Right renal cortex interstitium (tissue), 3 donors: ENCODE measurements at places on chromosomes 2 and 18. TPM values are rescaled to one million over a fixed set of nuclear protein-coding genes. Genes with fewer than 3 reads are reported as not detected.

DNA sequence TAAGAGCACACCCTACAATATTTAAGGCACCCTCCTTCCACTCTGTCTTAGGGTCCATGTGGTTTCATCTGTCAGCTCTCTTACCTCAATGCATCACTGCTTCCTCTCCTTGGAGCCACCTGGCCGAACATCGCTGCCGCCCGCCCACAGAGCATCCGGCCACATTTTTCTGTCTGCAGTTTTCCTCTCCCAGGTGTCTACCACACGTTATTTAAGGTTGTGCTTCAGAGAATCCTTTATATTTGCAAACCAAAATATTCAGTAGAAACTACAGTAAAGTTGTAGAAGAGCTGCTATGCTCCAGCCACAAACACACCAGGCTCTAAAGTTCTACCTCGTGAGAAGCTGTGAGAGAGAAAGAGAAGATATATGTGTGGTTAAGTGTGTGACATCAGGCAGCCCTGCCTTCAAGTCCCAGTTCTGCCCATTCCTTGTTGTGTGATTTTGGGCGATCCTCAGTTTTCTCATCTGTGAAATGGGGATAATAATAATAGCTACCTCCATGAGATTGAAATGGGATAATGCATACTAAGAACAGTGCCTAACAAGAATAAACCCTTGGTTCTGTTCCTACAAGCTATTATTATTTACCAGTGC is 4.9 kb upstream of the STK17B start:
- no peak for DNase-seq

- DNase-seq, result no peak
Measured at GRCh38 chr2:105802587-105802986, 57.9 kb downstream of the NCK2 start.

DNA sequence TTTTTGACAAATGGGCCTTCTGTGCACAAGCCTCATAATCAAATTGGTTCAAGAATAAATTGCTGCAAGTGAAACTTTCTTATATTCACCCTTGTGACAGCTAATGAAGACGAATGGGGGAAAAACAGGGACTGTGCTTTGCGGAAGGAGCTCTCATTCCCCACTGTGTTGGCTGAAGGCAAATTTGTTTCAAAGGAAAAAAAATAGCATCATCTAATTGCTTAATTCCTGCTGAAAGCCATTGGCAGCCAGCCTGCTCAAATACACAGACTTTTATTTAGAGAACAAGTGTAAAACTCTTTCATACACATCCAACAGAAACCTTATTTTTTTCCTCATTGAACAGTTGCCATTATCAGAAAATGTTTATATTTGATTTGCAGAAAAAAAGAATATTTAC is 172.3 kb downstream of the ARL6IP6 start:
- no peak for DNase-seq

- DNase-seq, result no peak
Measured at GRCh38 chr2:168025487-168026202, 221.8 kb downstream of the STK39 start.

- no peak for DNase-seq
Measured at GRCh38 chr18:69956057-69956456, 8.4 kb upstream of the CD226 start.

INO80C gene
- polyA plus RNA-seq, result 24.5 TPM

DNA sequence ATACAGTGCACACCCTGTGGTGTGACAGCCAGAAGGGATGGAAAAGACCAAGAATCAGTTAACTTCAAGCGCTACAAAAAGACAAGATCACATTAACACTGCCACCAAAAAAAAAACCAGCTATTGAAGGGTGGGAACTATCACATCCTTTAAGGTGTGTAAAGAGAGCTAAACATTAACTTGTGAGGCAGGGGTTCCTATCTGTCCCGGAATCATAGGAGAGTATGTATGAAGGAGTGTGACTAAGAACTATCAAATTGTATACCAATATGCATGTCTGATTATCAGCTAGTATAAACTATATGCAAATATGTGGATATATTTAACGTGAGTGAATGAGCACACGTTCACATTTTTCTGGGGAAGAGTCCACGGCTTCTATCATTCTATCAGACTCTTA is 88.4 kb upstream of the DNER start:
- DNase-seq, result no peak

IL1B gene
- polyA plus RNA-seq, result 0.47 TPM

DNA sequence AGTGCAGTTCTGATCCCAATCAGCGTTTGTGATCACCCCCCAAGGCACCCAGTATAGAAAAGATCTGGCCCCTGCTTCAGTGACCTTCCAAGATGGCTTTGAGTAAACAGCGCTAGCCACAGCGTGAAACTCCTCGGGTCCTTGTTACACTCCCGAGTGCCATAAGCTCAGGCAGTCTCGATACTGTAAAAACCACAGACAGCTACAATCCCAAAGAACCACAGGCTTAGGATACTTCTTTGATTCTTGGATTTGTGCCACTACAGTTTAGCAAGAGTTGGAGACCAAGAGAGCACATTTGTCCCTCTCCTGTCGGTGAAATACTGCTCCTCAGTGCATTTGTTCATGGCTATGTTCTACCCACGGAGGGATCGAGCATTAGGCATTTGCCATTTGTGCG is 352.5 kb upstream of the ZNF521 start:
- no peak for DNase-seq

- DNase-seq, result no peak
Measured at GRCh38 chr18:37946324-37946723, 380.7 kb upstream of the CELF4 start.

- DNase-seq, result no peak
Measured at GRCh38 chr2:70211595-70211994, 20.8 kb upstream of the C2orf42 start.

GRCh38 chr2:42008241-42008921 is 39.4 kb upstream of the PKDCC start:
- DNase-seq, result no peak

- no peak for DNase-seq
Measured at GRCh38 chr2:232088771-232089170, 127.3 kb downstream of the DIS3L2 start.

DNA sequence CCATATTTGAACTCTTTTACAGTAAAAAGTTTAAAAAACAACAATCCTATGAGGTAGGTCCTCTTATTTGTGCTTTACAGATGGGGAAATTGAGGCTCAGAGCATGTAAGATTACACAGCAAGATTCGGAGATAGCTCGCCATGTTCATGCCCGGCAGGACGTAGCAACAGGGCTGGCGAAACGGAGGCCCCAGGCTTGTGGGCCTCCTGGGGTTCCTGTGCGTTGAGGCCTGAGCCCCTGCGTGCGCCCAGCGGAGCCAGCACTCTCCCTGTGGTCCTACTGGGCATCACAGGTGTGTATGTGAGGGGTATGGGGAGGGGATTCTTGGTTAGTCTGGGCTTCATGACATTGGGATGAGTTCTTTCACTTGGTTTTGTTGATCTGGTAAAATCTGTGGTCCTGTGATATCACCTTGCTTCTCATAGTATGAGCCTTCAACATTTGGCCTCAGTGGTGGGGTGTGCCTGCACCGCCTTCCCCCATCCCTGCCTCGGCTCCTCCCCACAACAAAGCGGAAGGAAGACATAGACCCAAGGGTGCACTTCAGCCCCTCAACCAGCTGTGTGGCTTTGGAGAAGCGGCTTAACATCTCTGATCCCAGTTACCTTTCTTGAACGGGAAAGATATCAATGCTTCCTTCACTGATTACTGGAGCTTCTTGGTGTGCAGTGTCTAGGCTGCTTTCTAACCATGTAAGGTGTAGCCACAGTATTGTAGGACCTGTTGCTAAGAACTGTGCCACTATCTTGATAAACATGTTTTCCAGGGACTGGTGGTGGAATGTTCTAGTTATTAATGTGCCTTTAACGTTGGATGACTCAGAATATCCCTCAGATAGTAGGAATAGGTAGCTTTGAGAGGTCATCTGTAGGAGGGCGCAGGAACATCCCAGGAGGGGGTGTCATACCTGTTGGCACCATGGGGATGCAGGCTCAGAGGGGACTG is 37.2 kb downstream of the HPCAL1 start:
- no peak for DNase-seq

GRCh38 chr2:216533609-216534008 is 35.0 kb downstream of the RPL37A start:
- DNase-seq, result no peak

HDLBP gene
- 325 TPM for polyA plus RNA-seq

ESPNL gene
- polyA plus RNA-seq, result 1.3 TPM

DNA sequence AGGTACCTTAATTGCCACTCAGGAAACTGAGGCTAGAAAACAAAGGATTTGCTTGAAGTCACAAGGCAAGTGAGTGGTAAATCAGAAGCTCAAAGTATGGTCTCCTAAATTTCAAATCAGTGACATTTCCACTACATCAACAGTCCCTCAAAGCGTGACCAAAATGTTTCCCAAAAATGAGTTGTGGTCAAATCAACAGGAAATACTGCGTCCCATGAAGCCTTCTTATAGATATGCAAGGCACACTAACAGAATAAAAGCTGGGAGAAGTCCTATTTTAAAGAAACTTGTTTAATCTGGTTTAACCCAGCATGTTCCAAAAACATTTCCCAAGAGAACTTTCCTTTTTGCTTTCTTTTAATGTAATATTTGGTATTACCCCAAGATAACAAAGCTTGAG is 249.4 kb downstream of the EXOC6B start:
- DNase-seq, result no peak

DNA sequence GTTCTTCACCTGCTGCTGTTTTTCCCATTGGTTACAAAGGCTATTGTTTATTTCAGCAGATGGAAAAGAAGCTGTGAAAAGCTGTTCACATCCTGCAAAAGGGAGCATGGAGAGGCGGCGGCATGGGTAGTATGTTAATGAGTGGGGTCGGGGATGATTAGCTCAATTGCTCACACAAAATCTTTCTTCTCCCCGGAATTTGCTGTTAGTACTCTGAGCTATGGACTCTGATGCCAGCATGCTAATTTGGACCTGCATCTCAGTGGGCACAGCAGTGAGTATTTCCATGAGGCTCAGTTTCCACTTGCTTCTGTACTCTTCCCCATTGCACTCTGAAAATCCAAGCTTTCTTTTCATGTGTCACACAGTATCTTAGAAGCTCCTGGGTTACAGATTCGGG is 61.6 kb downstream of the DNER start:
- DNase-seq, result no peak

DNA sequence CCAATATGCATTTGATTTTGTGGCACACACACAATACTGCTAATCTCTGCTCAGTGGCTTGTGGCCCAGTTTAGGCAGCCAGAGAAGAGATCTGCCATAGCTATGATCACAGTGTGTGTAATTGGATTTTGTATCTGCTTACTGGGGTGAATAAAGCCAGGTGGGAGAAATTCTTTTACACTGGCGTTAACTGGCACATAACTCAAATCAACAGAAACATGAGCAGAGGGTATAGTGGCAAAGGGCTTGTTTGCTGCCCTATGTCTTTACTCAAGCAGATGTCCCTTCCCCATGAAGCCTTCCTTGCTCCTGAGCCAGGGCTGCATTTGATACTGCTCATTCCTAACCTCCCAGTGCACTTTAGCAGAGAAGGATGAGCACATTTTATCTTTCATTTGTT is 28.5 kb downstream of the STON1 start:
- no peak for DNase-seq

DNA sequence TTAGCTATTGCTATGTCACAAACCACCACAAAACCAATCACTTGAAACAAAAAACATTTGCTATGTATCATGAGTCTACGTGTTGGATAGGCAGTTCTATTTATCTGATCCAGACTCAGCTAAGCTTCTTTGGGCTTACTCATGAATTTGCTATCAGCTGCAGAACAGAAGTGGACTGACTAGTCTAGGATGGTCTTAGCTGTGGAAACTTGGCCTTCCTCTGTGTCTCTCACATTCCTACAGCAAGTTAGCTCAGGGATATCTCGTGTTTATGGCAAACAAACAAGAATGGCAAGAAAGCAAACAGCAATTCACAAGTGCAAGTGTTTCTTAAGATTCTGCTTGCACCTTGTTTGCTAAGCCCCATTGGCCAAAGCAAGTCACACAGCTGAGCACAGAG is 288.0 kb upstream of the TNP1 start:
- no peak for DNase-seq

DNA sequence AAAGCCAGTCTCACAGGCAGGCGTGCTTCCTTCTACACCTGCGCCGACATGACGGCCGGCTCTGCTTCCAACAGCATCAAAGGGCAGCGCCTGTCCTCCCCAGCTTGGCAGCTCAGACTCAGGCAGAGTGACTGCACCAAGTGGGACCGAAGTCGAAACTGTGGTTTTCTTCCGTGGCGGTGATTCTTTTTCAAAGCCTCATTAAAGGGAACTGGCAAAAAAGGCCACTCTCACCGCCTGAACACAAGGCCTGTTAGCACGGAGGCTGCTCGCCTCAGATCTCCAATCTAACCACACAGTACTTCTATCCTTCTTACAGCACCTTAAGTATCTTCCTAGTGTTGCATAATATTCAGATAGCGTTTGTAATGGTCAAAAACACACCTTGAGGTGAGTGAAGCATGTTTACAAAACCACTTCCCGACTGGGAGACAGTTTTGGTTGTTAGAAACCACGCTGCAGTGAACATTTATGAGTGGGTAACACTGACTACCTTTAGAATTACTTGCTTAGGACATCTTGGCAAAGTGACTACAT is 236.4 kb downstream of the HDAC4 start:
- DNase-seq, result no peak

DNA sequence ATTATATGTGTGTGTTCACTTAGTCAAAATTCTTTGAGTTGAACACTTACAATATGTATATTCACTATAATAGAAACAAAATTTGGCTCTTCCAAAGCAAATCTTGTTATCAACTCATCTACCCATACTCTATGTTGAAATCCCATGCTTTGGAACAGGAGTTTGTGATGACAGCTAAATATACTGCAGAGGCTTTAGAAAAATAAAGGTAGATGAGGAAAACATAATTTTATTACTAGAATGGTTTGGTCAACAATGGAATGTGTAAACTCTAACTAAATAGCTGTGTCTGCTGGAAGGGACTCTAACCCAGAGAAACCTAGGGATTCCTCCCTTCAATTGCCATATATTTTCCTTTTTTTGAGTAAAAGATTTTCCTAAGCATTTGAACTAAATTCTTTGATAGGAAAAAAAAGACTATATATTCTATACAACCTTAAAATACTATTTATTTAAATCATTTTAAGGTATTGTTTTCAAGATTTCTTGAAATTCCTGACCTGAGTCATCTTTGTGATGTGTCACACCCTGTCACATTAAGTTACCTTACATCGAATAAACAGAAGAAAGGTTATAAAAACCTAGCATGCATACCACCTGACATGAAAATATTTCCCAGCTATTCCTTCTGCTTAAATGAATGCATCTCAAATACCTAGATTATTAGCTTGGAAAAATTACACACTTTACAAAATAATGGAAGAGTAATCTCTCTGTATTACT is 175.5 kb downstream of the OTX1 start:
- DNase-seq, result no peak

DNA sequence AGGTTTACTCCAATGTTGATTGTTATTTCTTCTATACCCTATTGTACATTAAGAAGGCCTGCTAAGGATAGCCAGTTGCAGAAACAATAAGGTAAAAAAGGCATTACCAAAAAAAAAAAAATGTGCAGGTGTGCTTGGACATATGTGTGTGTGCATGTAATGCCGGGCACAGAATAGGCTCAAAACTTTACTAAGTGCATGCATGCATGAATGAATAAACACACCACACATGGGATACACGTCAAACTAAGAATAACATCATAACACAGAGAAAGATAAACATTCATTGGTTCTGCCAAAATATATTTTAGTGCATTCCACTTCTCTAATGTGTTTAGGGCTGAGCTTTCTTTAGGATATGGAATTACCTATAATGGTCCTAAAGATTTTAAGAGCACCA is 298.2 kb downstream of the TCF4 start:
- no peak for DNase-seq

- DNase-seq, result no peak
Measured at GRCh38 chr2:172100935-172101820, 1.5 kb downstream of the DLX2 start.
